Spinal cord (tissue), 10 donors: ENCODE measurements at places on chromosomes 7 and 10. TPM values are rescaled to one million over a fixed set of nuclear protein-coding genes. Genes with fewer than 3 reads are reported as not detected.

Gene CALN1
- polyA plus RNA-seq, result 23.7 TPM

Gene CELF2
- 65.6 TPM for polyA plus RNA-seq

- DNase-seq, result no peak
- no peaks in the 10 kb centered on the region for H3K27me3 ChIP-seq
- H3K27ac ChIP-seq, result no peak overlapping the region
- H3K36me3 ChIP-seq, result peaks cover 2% of the 10 kb centered on the region
These were observed 22.6 kb downstream of the TBATA start for GRCh38 chr10:70762441-70763175.

Gene TMEM196
- polyA plus RNA-seq, result 14.7 TPM

Gene SEMA3C
- 52.9 TPM for polyA plus RNA-seq

Gene SMC3
- 70.0 TPM for polyA plus RNA-seq

Gene AGAP5
- polyA plus RNA-seq, result 9.2 TPM

GRCh38 chr10:102982296-102982695 is 64.2 kb downstream of the CNNM2 start:
- H3K4me1 ChIP-seq, result no peaks in the 10 kb centered on the region
- DNase-seq, result peak; percentile 6
- H3K27ac ChIP-seq, result no peak overlapping the region
- no peak overlapping the region for H3K4me3 ChIP-seq

DNA sequence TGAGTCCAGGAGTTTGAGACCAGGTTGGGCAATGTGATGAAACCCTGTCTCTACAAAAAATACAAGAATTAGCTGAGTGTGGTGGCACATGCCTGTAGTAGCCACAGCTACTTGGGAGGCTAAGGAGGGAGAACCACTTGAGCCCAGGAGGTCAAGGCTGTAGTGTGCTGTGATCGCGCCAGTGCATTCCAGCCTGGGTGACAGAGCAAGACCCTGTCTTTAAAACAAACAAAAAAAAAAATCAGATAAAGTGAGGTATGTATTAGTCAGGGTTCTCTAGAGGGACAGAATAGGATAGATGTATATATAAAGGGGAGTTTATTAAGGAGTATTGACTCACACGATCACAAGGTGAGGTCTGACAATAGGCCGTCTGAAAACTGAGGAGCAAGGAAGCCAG is 101.5 kb upstream of the GPR26 start:
- no peak for DNase-seq
- H3K4me1 ChIP-seq, result peaks cover 2% of the 10 kb centered on the region
- H3K27me3 ChIP-seq, result peaks cover 2% of the 10 kb centered on the region
- no peak overlapping the region for H3K4me3 ChIP-seq
- H3K27ac ChIP-seq, result no peak overlapping the region
- H3K36me3 ChIP-seq, result no peaks in the 10 kb centered on the region

- H3K27me3 ChIP-seq, result no peaks in the 10 kb centered on the region
- no peak overlapping the region for H3K27ac ChIP-seq
- H3K4me1 ChIP-seq, result peaks cover 30% of the 10 kb centered on the region
- no peak for DNase-seq
- no peak overlapping the region for H3K4me3 ChIP-seq
- H3K36me3 ChIP-seq, result no peaks in the 10 kb centered on the region
These were observed 23.4 kb downstream of the LEP start for GRCh38 chr7:128264477-128264876.

Gene CYP2C18
- polyA plus RNA-seq, result 0.17 TPM

DNA sequence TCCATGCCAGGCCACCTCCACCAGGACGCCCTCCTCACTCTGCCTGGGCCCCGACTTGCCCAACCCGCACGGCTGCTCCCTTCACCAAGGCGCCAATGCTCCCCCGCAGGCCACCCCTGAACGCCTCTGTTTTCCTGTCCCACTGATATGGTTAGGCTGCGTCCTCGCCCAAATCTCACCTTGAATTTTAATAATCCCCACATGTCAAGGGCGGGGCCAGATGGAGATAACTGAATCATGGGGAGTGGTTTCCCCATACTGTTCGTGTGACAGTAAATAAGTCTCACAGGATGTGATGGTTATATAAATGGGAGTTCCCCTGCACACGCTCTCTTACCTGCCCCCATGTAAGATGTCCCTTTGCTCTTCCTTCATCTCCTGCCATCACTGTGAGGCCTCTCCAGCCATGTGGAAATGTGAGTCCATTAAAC is 29.8 kb downstream of the RSU1 start:
- no peak overlapping the region for H3K4me3 ChIP-seq
- H3K36me3 ChIP-seq, result no peaks in the 10 kb centered on the region

Gene EBLN1
- polyA plus RNA-seq, result not detected

Gene ACTR3C
- polyA plus RNA-seq, result 1.1 TPM

Gene LRIT1
- not detected for polyA plus RNA-seq

GRCh38 chr7:149854611-149855360 is 16.6 kb downstream of the ZNF862 start:
- no peak overlapping the region for H3K4me3 ChIP-seq
- peak; percentile 83 for DNase-seq
- H3K27ac ChIP-seq, result peak overlapping the region; percentile 79
- H3K4me1 ChIP-seq, result peaks cover 24% of the 10 kb centered on the region
